ENCODE measurements at places on chromosomes 1 and 21.

GRCh38 chr1:99606306-99606705 is 39.6 kb upstream of the PALMD start:
- no peak for DNase-seq

GRCh38 chr1:50985094-50985493 is 15.0 kb downstream of the CDKN2C start:
- DNase-seq, result peak; percentile 92

- DNase-seq, result no peak
These were observed 35.7 kb downstream of the RGS5 start for GRCh38 chr1:163166886-163167555.

DNA sequence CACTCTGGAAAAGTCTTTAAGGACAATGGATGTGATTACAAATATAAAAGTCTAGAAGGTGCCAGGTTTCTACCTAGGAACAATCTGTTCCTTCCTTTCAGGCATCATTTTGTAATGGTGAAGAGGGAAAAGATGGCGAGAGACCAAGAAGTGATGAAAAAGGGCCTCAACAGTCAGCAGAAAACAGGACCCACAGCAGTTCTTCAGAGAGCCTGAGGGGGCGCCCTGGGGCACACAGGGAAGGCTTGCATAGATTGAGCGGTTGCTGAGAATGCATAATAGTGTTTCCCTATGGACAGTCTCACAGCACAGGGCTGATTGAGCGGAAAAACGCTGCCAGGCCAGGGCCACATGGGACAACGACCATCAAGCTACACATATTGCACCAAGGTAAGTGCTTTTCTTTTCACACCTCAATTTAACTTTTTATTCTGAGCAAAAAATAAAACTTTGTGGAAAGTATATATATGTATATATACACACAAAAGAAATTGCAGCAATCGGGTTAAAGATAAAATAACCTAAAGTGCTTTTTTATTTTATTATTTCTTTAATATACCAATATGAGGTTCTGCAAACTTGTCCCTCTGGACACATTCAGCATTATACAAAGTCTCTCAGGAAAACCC is 3.1 kb upstream of the YRDC start:
- DNase-seq, result peak; percentile 8

GRCh38 chr1:59738152-59738551 is 76.6 kb upstream of the HOOK1 start:
- DNase-seq, result no peak

DNA sequence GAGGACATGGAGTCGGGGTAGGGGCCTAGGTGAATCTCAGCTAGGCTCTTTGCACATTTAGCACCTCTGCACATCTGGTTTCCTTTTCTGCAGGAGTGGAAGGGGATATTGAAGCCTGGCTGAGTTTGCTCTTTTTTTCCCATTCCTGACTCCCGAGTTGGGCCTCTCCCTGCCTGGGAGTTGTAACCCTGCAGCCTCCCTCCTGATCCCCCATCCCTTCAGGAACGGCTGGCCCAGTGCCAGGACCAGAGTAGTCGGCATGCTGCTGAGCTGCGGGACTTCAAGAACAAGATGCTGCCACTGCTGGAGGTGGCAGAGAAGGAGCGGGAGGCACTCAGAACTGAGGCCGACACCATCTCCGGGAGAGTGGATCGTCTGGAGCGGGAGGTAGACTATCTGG is 836 bp downstream of the OLFML3 start:
- DNase-seq, result peak; percentile 52

- no peak for DNase-seq
These were observed 28.6 kb downstream of the EBNA1BP2 start for GRCh38 chr1:43143441-43143888.

DNA sequence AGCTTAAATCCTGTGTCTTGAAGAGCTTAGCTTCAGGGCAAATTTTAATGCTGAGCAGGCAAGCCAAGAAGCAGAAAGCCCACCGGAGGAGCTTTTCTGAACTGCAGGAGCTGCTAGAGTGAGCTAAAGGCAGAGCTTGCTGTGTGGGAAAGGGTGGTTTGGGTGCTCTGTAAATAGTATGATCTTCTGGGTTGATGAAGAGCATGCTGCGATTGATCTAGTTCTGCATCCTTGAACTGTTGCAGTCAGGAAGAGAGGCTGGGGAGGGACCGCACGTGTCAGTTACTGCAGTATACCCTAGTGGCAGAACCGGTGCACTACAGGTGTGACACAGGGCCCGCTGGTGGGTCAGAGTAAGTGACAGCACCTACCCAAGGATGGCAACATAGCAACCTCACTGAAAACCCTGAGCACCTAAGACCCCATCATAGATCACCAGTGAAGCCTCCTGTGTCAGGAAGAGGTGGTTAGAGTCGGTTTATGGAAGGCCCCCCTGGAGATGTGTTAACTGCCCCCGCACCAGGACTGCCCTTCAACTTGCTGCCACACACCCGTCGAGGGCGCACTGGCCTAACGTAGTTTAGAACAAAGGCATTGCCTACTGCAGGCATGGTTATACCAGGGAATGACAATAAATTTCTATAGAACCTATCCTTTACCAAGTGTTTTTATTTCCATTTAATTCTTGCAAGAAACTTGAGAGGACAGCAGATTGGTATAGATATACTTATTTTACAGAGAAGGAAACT is 146.0 kb upstream of the KIAA0040 start:
- DNase-seq, result no peak

GRCh38 chr1:107782217-107782845 is 182.6 kb downstream of the VAV3 start:
- DNase-seq, result peak; percentile 79

DNA sequence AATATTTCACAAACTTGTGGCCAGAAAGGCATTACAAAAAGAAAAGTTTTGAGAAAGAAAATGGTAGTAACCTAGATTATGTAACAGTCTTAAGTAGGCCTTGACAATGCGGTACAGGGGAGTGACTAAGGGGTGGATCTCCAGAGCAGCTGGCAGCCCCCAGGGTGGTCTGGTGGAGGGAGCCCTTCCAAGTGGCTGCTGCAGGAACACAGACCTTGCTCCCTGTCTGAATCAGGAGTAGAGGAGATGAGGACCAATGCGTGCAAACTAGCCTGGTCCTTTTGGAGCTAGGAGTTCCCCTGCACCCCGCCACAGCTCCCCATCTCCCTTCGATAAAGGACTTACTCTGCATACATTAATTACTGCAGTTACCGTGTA is 189.0 kb downstream of the NFIA start:
- no peak for DNase-seq

DNA sequence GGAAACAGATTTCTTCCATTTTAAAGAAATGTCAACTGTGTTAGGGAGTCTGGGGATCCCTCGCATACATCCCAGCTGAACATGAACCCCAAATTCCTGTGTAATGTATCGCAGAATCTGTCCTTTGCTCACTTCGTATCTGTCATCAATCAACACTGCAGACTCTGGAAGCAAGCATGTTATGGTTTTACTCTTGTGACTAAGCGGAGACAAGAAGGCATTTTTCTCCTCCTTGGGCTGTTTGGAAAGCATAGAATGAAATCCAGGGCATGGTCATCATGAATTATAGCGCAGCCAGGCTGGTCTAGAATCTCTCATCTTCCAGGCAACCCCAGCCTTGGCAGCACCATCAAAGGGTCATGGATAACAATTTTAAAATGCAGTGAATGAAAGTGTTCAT is 290.2 kb downstream of the KIF26B start:
- no peak for DNase-seq

GRCh38 chr1:10814312-10814711 is 17.9 kb upstream of the CASZ1 start:
- DNase-seq, result no peak

DNA sequence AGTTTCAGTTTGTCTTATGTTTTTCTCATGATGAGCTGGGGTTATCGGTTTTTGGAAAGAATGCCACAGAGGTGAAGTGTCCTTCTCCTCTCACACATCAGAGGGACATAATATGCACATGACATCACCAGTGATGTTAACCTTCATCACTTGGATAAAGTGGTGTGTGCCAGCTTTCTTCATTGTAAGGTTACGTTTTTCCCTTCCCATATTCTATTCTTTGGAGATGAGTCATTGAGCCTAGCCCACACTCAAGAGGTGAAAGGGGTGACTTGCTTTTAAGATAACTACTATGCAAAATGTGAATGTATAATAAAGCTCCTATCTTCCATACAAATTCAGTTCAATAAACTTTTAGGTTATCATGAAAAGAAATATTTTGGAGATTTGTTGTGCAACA is 36.7 kb upstream of the MAGI3 start:
- no peak for DNase-seq

DNA sequence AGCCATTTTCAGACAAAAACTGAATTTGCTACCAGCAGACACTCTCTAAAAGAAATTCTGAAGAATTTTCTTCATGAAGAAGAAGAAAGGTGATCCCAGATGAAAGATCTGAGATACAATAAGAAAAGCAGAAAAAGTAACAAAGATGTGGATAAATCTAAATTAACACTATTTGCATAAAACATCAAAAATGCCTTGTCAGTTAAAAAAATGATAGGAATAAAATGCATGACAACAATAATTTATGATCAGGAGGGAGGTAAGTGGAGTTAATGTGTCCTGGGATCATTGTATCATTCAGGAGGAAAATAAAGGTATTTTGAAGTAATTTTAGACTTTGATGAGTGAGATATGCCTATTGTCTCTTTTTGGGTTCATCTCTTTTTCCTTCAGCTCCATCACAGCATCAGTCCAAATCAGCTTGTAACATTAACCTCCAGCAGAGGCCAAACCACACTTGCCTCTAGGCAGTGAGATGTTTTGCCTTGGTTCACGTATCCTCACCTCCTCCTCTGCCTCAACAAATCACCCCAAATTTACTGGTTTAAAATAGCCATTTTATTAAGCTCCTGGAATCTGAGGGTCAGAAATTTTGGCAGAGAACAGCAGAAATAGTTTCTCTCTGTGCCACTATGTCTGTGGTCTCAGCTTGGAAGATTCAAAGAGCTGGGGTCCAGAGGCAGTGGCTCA is 76.9 kb upstream of the HIVEP3 start:
- no peak for DNase-seq

- DNase-seq, result no peak
These were observed 33.1 kb downstream of the THRAP3 start for GRCh38 chr1:36257375-36257767.

- DNase-seq, result no peak
These were observed 44.1 kb downstream of the GPR3 start for GRCh38 chr1:27436204-27437159.

- DNase-seq, result no peak
These were observed 35.2 kb downstream of the ZNF670 start for GRCh38 chr1:247043406-247043805.

DNA sequence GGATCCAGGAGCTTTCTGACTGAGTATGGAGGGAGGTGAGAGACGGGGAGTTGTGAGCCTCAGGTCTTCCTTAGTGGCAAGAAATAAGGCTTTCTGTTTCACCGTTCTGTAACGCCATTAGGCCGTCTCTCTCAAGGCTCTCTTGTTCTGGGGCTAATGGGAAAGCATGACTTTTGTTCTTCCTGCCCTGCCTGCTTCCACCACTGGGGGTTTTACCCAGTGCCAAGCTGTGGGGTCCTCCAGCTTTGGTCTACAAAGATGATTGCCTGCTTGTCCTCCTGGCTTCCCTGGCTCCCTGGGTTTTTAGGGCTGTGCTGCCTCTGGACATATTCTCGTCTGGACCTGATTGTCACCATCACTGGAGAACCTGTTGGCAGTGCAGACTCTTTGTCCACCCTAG is 74.8 kb upstream of the TINAGL1 start:
- DNase-seq, result no peak

DNA sequence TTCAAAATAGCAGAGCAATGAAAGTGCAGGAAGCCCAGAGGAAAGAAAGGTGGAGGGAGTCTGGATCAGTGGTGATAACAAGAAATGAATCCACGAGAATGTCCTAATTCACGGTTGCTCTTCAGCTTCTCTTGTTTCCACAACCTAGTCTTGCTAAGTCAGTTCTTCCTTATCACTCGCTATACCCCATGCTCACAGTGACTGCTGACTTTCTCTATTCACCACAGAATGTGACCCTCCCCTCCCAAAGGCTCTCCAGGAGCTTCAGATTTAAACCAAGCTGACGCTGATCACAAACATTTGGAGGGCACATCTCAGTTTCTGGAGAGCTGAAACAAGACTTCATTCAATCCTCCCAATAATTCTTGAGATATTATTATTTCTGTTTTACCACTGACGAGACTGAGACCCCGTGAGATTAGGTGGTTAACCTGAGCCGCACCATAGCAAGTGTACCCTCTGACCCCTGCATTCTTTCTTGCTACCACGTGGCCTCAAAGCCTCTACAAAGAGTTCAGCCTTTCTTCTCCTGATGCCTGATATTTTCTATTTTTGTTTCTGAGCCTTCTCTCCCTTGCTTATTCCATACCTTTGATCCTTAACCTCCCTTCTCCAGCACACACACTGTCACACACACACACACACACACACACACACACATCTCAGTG is 10.7 kb upstream of the CCN1 start:
- no peak for DNase-seq

GRCh38 chr1:245788886-245789285 is 634.1 kb downstream of the KIF26B start:
- DNase-seq, result no peak

DNA sequence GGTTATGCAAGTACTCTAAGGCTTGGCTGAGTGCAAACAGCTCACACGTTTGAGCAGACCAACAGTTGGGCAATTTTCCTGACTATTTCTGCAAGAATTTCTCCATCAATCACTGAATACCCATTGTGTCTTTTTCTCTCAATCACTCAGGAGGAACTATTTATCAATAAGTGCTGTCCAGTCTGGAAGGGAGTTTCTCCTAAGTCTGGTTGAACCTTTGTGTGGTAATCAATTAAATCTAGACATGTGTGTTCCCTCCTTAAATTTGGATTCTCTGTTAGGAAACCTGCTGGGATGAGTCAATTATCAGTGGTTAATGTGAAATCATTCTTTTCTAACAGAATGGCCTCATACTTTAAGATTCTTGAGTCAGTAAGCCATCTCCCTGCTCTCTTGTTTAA is 6.8 kb upstream of the AADACL3 start:
- no peak for DNase-seq

GRCh38 chr21:46472246-46472645 is 13.6 kb downstream of the DIP2A start:
- no peak for DNase-seq

All from DMS79 treated with DMSO at 0.1 percent for 48 hours (cell line).